Right renal pelvis (tissue), 4 donors: ENCODE measurements at places on chromosomes 16 and 17.

- DNase-seq, result no peak
Observed at GRCh38 chr17:34141590-34141989, 113.5 kb upstream of the CCL2 start.

GRCh38 chr16:68257251-68257905 is 6.9 kb upstream of the SLC7A6 start:
- no peak for DNase-seq

- DNase-seq, result no peak
Observed at GRCh38 chr17:82107341-82107860, 9.4 kb upstream of the FASN start.

GRCh38 chr17:61480414-61480807 is 28.2 kb downstream of the TBX4 start:
- no peak for DNase-seq

DNA sequence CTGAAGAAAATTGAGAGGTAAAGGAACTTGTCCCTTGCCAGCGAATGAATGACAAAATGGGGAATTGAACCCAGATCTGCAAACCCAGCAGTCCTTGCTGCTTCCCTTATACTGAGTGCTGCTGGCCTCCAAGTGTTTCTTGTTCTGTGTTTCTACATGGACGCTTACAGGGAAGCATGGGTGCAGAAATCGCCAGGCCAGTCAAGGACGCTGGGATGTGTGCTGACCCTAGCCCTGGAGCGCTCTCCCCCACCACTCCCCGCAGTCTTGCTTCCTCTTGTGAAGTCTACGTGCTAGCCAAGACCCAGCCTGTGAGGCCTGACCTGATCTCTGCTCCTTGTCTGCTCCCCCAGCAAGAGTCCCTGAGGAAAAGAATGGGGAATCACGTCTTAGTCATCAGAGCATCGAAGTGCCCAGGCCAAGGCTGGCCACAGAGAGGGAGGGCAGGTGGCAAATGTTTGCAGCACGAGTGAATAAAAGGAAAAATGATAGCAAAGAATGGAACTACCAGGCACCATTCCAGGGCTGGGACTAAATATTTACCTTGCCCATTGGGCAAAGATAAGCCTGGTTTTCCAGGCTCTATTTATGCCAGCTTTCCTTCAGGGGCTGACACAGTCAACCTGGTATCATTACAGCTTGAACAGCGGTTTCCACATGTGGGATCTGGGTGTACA is 17.4 kb downstream of the CA4 start:
- DNase-seq, result no peak

GRCh38 chr17:62163847-62164246 is 98.8 kb upstream of the MED13 start:
- DNase-seq, result no peak

- no peak for DNase-seq
Observed at GRCh38 chr17:29574732-29575510, 6.4 kb downstream of the TP53I13 start.

DNA sequence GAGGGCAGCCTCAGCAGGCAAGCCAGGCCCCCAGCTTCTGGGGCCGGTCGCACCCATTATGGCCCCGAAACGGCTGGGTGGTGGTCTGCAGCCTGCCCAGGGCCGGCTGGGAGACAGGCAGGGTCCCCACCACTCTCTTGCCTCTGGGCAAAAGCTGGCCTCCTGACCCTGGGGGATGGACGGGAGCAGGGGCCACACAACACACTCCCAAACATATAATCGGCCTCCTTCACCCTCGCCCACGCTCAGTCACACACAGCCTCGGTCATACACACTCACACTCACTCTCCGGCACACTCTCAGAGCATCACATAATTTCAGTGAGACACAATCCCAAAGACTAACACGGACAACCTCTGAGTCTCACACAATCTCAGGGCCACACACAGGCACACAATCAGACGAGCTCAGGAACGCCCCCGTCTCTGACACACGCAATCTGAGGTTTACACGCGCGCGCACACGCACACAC is 589 bp downstream of the PEMT start:
- DNase-seq, result no peak

GRCh38 chr17:19911033-19911432 is 43.3 kb upstream of the ULK2 start:
- DNase-seq, result no peak

DNA sequence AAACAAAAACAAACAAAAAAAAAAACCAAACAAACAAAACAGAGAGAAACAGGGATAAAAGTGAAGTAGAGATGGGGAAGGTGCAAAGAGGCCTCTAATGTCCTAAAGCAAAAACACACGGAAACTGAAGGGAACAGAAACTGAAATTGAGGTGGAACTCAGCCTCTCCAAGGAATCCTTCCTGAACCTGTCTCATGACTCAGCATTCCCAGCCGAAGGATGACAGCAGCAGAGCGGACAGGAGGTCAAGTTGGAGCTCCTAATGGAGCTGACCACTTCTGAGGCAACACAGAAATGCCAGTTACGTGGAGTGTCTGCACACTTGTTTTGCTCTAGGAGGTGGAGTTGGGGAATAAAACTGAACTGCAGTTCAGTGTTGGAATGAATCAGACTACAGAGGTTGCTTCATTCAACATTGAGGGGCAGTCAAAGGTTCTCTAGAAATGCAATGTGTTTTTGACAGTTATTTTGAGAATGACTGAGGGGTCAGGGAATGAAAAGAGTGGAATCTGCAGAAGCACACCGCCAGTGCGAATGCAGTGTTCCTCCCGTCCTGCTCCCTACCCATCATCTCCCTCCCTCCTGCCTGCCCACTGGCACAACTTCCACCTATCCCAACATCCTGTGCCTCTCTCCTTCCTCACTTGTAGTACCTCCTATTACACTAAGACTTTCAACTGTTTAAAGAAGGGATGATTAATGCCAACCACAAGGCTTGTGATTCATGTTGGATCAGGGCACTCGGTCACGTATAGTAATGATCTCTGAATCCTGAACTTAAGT is 6.3 kb downstream of the UBE2O start:
- DNase-seq, result no peak

DNA sequence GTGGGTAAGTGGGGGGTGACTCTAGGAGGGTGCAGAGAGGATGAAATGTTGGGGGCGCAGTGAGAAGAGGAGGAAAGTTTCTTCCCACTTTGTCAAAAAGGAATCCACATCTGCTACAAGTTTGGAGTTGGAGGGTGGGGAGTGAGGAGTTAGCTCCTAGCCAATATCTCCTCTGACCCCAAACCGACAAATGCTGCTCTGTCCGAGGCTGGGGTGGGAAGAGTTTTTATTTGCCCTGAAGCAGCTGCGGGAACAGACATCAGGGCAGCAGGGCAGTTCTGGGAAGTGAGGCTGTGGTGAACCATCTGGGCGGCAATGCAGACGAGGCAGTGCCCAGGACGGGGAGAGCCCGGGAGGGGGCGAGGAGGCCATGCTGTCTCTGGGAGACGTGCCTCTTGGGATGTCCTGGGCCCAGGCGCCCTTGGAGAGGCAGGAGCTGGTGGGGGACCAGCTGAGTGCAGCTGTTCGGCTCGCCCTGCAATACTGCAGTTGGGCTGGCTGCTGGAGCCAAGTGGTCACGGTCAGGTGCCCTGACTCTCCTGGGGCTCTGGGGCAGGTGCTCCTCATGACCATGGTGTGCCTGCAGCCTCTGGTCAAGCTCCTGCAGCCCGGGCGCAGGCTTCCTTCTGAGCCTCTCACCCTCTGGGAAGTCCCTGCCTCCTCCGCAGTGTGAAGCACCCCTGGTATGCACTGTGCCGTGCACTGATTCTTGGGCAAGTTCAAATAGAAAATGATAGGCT is 6.4 kb upstream of the SOCS3 start:
- DNase-seq, result no peak

- DNase-seq, result no peak
Observed at GRCh38 chr17:74380086-74380958, 13.0 kb downstream of the GPR142 start.

DNA sequence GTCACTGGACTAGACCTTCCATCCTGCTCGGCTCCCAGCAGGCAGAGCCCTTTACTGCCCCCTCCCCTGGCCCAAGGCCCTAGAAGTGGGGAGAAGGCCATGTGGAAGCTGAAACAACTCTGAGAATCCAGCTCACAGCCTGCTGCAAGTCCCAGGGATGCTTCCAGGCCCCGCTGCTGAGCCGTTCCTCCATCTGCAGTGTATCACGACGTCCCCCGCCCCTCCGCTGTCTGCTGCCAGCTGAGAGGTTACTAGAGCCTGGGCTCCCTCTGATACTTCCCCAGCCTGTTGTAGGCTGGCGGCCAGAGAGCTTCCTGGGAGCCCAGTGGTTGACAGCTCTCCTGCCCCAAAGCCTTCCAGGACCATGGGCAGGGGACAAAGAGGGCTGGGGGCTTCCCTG is 118.2 kb downstream of the MGAT5B start:
- DNase-seq, result no peak

- no peak for DNase-seq
Observed at GRCh38 chr16:66441586-66442375, 14.7 kb downstream of the BEAN1 start.

DNA sequence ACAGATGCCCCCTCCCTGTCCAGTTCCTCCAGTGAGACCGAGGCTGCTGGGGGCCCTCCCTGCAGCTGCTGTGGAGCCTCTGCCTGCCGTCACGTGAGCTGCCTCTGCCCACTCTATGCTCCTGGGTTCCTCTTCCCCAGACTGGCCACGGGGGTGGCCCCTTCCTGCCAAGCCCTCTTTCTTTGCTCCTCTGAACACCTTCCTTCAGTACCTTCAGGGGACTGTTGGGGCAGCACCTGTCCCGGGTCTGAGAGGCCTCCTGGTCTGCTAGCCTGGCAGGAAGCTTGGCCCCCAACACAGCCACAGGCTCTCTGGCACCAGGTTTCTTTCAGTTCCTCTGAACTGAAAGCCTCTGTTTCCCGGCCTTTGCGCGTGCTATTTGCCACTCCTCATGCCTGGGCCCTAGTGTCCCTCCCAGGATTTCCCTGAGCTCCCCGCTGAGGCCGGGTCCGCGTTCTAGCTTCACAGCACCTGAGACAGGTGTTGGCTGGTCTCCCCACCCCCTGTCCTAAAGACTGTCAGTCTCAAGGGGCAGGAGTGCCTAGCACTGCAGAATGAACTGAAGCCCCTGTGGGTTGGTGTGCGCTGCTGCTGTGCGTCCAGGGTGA is 6.6 kb upstream of the ATP6V0C start:
- no peak for DNase-seq
